Mesenchymal stem cell (in vitro differentiated cells and primary cell): ENCODE measurements at places on chromosomes 7 and 10.

GRCh38 chr10:32333849-32334248 is 13.1 kb downstream of the EPC1 start:
- H3K4me1 ChIP-seq, result peaks cover 7% of the 10 kb centered on the region
- H3K36me3 ChIP-seq, result no peaks in the 10 kb centered on the region
- no peak overlapping the region for H3K4me3 ChIP-seq
- H3K27ac ChIP-seq, result no peak overlapping the region

DNA sequence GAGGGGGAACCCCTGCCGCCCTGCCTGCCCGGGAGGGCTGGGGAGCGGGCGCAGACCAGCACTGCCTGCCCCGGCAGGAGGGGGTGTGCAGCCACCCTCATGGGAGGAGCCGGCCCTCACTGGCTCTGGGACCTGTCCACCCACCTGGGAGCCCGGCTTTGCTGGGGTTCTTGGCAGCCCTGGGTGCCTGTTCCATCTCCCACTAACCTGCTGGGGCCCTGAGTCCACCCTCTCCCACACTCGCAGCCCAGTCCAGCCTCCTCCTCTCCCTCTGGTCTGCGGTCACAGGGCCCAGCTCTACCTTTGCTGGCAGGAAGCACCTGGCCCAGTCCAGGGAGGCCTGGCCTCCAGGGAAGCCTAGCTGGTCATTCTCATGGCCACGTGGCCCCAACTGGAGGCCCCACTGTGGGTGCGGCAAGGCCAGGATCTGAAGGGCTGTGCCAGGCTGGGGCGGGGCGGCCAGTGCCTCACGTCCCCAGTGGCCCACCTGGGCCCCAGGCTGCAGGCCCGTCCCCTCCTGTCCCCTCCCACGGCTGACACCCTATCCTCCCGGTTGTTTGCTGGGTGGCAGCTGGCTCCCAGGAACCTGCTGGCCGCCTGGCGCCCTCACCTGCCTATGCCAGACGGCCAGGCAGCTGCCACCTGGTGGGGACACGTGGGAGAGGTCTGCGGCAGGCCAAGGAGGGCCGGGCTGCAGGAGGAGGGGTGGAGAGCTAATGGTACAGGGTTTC is at the start of gene TMEM184A:
TMEM184A (minus strand) TSS at position 393 of the 731 bp plus-strand sequence. CDS start 721 bp downstream, outside the sequence.
- DNase-seq, result peak; percentile 6
- H3K27ac ChIP-seq, result peak within 1 kb of the TSS; percentile 58
- peak within 1 kb of the TSS; percentile 18 for H3K4me3 ChIP-seq
- peaks cover 10% of the 10 kb centered on the region for H3K27me3 ChIP-seq
- peaks cover 38% of the 10 kb centered on the region for H3K4me1 ChIP-seq
- peaks cover 5% of the 10 kb centered on the region for H3K36me3 ChIP-seq

GRCh38 chr10:35074266-35074665 is 15.9 kb downstream of the CUL2 start:
- H3K27ac ChIP-seq, result no peak overlapping the region
- DNase-seq, result no peak
- no peak overlapping the region for H3K4me3 ChIP-seq
- H3K4me1 ChIP-seq, result peaks cover 3% of the 10 kb centered on the region
- H3K27me3 ChIP-seq, result no peaks in the 10 kb centered on the region

GRCh38 chr7:41911792-41912191 is 208.9 kb upstream of the INHBA start:
- peak; percentile 32 for DNase-seq
- no peaks in the 10 kb centered on the region for H3K27me3 ChIP-seq
- peaks cover 2% of the 10 kb centered on the region for H3K4me1 ChIP-seq
- H3K4me3 ChIP-seq, result no peak overlapping the region
- peak overlapping the region; percentile 99 for H3K27ac ChIP-seq
- H3K36me3 ChIP-seq, result no peaks in the 10 kb centered on the region

GRCh38 chr7:34070511-34071323 is 165.4 kb downstream of the BMPER start:
- DNase-seq, result peak; percentile 87
- H3K27me3 ChIP-seq, result no peaks in the 10 kb centered on the region
- no peak overlapping the region for H3K27ac ChIP-seq
- H3K4me1 ChIP-seq, result peaks cover 5% of the 10 kb centered on the region
- H3K36me3 ChIP-seq, result no peaks in the 10 kb centered on the region
- H3K4me3 ChIP-seq, result no peak overlapping the region

DNA sequence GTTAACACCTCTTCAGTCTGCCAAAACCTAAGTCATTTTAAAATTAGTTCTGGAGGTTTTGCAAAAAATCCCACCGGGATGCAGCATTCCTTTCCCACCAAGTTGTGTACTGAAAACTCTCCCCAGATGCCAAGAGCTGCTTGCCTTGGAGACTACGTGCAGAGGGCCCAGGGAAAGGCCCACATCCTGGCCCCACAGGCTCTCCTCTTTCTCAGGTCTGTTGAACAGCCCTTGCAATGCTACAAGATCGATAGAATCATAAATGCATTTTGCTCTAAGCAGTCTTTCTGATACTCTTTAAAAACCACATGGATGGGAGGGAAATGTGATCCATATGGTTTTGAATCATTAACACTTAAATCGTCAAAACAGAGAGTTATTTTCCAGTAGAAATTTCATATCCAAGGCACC is 126.7 kb upstream of the ZMIZ1 start:
- H3K27me3 ChIP-seq, result no peaks in the 10 kb centered on the region
- H3K36me3 ChIP-seq, result no peaks in the 10 kb centered on the region
- no peak overlapping the region for H3K27ac ChIP-seq
- peaks cover 34% of the 10 kb centered on the region for H3K4me1 ChIP-seq

- no peaks in the 10 kb centered on the region for H3K36me3 ChIP-seq
- no peaks in the 10 kb centered on the region for H3K4me1 ChIP-seq
- no peak overlapping the region for H3K27ac ChIP-seq
- no peak for DNase-seq
Observed at GRCh38 chr7:147062897-147063296, 946.3 kb downstream of the CNTNAP2 start.

DNA sequence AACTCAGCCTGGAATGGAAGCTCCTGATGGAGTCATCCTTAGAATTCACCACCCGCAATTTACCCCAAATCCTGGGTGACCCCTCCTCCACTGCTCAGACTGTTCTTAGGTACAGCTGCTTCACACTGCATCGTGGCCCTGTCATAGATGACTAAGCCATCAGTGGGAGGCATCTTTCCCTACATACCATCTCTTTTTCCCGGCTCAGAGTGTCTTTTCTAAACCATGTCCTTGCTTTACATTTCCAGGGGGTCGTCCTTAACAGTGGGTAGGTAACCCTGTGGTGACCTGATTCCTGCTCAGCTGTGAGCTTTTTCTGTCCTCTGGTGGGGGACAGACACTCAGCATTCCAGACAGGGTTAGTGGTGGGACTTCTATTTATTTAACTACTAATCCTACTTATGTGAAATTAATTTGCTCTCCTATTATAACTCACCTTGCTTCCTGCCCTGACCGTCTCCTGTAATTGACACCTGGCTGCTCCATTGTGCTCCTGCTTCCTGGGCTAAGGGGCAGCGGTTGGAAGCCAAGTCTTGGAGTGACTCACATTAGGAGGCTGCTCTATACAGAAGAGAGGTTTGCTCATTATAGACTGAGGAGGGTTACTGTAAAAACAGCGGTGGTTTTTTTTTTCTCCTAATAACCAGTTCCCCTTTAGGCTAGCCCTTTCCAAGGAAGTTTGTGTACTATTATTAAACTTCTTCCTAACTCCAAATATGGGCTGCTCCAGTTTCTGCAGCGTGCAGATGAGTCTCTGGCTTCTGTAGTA is 40.6 kb downstream of the PYROXD2 start:
- no peak overlapping the region for H3K4me3 ChIP-seq
- no peak overlapping the region for H3K27ac ChIP-seq
- H3K4me1 ChIP-seq, result peaks cover 7% of the 10 kb centered on the region
- no peaks in the 10 kb centered on the region for H3K27me3 ChIP-seq
- DNase-seq, result peak; percentile 76

DNA sequence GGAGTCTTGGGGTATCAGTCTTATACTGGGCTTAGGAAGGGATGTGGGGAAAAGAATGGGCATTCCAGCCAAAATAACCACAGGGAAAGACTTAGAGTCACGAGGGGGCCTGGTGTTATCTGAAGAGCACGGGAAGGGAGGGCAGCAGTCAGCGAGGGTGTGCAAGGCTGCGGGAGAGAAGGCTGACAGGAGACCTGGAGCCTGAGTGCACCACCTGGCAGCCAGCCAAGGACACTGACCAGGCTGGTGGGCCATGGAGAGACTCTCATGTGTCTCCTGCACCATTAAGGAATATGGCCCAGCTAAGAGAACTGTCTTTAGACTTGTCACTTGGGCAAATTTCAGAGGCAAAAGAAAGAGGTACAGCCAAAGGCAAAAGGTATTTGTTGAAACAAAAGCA is 69.6 kb downstream of the PKD1L1 start:
- H3K36me3 ChIP-seq, result no peaks in the 10 kb centered on the region
- no peaks in the 10 kb centered on the region for H3K4me1 ChIP-seq
- H3K27me3 ChIP-seq, result peaks cover 8% of the 10 kb centered on the region

DNA sequence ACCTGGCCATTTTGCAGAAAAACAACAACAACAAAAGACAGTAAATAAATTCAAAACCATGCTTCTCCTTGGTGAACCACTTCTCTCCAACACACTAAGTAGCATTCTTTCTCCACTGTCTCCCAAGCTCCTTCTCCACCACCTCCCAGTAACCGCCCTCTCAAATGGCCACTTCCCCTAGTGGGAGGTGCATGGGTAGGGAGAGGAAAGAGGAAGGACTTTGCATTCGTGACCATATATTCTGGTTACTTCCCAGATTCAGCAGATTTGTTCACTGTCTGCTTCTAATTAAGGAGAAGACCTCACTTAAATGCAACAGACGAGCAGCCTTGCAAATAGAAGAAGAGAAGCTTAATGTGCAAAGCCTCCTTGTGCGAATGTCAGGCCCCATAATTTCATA is 166.8 kb downstream of the SORCS1 start:
- no peak for DNase-seq

- H3K4me1 ChIP-seq, result peaks cover 4% of the 10 kb centered on the region
- H3K4me3 ChIP-seq, result no peak overlapping the region
- H3K36me3 ChIP-seq, result no peaks in the 10 kb centered on the region
- H3K27me3 ChIP-seq, result no peaks in the 10 kb centered on the region
- DNase-seq, result no peak
Observed at GRCh38 chr10:78700413-78700812, 368.4 kb upstream of the ZMIZ1 start.

DNA sequence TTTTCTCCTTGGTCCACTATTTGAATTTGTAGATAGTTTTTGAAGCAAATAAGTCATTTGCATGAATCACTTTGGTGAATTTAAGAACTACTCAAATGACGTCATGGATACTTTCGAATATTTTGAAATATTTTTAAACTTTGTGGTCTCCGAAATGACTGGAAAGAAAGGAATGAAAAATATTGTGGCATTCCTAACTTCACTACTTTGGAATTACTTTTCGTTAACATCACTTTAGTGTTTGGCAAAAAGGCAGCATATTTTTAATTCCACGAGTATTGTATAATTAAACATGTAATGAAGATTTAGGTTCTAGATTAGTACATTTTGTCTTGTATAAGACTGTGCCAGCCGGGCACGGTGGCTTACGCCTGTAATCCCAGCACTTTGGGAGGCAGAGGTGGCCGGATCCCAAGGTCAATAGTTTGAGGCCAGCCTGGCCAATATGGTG is 35.3 kb upstream of the ZRANB1 start:
- H3K4me3 ChIP-seq, result no peak overlapping the region
- H3K27me3 ChIP-seq, result no peaks in the 10 kb centered on the region
- H3K4me1 ChIP-seq, result peaks cover 10% of the 10 kb centered on the region
- H3K36me3 ChIP-seq, result no peaks in the 10 kb centered on the region

- no peak for DNase-seq
- H3K36me3 ChIP-seq, result no peaks in the 10 kb centered on the region
- no peak overlapping the region for H3K27ac ChIP-seq
- no peaks in the 10 kb centered on the region for H3K4me1 ChIP-seq
- H3K4me3 ChIP-seq, result no peak overlapping the region
Observed at GRCh38 chr10:29344073-29344820, 55.4 kb downstream of the LYZL1 start.

DNA sequence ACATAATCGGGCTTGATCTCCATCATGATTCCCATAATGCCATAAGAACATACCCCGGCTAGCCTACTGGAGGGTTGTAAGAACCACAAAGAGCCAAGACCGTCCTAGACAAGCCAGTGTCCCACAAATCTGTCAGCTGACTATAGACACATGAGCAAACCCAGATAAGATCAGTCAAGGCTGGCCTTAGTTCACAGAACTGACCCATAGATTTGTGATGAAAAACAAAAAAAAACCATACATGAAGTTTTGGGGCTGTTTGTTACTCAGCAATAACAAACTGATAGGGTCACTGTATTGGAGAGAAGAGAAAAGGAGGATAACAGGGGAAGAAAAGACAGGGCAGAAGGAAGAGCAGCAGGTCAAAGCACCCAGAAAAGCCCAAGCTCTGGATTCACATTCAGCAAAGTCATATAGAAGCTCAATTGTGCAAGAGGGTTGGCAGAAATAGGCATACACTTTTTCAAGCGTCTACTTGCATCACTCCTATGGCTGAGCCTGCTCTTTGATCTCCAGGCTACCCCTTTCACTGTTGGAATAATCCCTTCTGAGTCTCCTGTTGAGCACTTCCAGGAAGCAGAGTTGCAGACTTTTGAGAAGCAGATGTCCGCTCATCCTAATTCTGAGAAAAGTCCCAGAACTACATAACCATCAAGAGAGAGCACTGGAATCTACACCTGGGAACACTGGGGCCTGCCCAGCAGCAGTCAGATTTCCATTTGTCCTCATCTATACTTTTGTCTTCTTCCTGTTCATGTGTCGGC is 122.0 kb upstream of the HABP2 start:
- H3K4me3 ChIP-seq, result no peak overlapping the region
- peaks cover 14% of the 10 kb centered on the region for H3K27me3 ChIP-seq
- no peak for DNase-seq
- H3K4me1 ChIP-seq, result peaks cover under 1% of the 10 kb centered on the region
- no peaks in the 10 kb centered on the region for H3K36me3 ChIP-seq

DNA sequence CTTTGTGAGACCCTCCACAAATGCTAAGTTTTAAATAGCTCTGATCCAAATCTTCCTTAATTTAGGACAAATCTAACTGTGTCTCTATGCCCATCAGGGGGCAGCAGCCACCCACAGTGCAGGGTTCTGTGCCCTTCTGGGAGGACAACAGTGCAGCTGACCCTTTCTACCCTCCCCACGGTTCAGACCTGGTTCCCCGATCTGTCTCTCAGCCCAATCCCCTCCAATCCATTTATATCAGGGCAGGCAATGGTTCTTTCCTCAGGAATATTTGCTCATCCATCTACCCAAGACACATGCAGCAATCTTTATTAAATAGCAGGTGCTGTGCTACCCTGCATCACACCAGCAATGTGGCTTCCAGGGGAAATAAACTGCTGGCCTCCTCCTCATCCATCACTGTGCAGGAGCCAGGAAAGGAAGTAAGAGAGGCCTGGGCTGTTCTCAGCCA is 4.0 kb upstream of the RBM28 start:
- H3K4me3 ChIP-seq, result no peak overlapping the region
- H3K27me3 ChIP-seq, result peaks cover 48% of the 10 kb centered on the region

- H3K4me3 ChIP-seq, result no peak overlapping the region
- no peaks in the 10 kb centered on the region for H3K36me3 ChIP-seq
- H3K4me1 ChIP-seq, result peaks cover 6% of the 10 kb centered on the region
- H3K27me3 ChIP-seq, result peaks cover 69% of the 10 kb centered on the region
- no peak overlapping the region for H3K27ac ChIP-seq
Observed at GRCh38 chr7:1365846-1366245, 93.4 kb downstream of the MICALL2 start.

GRCh38 chr10:95782318-95782717 is 26.4 kb downstream of the ENTPD1 start:
- H3K27me3 ChIP-seq, result no peaks in the 10 kb centered on the region
- no peaks in the 10 kb centered on the region for H3K4me1 ChIP-seq
- no peak overlapping the region for H3K27ac ChIP-seq
- no peaks in the 10 kb centered on the region for H3K36me3 ChIP-seq

GRCh38 chr7:117346161-117346560 is 23.3 kb upstream of the WNT2 start:
- no peak overlapping the region for H3K27ac ChIP-seq
- no peaks in the 10 kb centered on the region for H3K27me3 ChIP-seq
- no peaks in the 10 kb centered on the region for H3K4me1 ChIP-seq
- H3K4me3 ChIP-seq, result no peak overlapping the region
